Left kidney (tissue), 8 donors: ENCODE measurements at places on chromosomes 16 and 17.
A peak's percentile ranks its signal among the peaks of the same experiment; 100 is the strongest.

GRCh38 chr17:27242951-27243350 lies 51.0 kb upstream of the WSB1 start:
- no peak for DNase-seq

GRCh38 chr17:50322271-50322670 lies 23.7 kb upstream of the XYLT2 start:
- DNase-seq: no peak

- DNase-seq: no peak
These were observed 62.3 kb downstream of the CYB5B start for GRCh38 chr16:69486724-69487123.

DNA sequence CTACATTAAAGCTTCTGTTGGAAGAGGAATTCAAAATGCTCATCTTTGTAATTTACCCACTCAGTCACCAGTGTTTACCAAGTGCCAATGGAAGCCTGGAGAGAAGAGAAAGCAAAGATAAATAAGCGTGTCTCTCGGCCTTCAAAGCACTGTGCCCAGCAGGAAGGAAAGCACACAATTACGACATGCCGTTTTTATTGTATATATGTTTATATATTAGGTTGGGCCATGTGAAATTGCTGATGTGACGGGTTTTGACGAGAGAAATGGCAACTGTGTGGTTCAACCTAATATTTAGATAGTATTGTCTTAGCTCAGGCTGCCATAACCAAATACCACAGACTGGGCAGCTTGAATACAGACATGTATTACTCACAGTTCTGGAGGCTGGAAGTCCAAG lies 79.3 kb upstream of the HSBP1 start:
- no peak for DNase-seq

- DNase-seq: no peak
These were observed 4.2 kb downstream of the MSI2 start for GRCh38 chr17:57260325-57261083.

GRCh38 chr17:80219763-80220053 lies 425 bp downstream of the SGSH start:
- no peak for DNase-seq

GRCh38 chr17:5825717-5826330 lies 241.5 kb upstream of the NLRP1 start:
- DNase-seq: peak; percentile 34

- no peak for DNase-seq
These were observed 27.9 kb upstream of the ENDOV start for GRCh38 chr17:80387071-80387470.

DNA sequence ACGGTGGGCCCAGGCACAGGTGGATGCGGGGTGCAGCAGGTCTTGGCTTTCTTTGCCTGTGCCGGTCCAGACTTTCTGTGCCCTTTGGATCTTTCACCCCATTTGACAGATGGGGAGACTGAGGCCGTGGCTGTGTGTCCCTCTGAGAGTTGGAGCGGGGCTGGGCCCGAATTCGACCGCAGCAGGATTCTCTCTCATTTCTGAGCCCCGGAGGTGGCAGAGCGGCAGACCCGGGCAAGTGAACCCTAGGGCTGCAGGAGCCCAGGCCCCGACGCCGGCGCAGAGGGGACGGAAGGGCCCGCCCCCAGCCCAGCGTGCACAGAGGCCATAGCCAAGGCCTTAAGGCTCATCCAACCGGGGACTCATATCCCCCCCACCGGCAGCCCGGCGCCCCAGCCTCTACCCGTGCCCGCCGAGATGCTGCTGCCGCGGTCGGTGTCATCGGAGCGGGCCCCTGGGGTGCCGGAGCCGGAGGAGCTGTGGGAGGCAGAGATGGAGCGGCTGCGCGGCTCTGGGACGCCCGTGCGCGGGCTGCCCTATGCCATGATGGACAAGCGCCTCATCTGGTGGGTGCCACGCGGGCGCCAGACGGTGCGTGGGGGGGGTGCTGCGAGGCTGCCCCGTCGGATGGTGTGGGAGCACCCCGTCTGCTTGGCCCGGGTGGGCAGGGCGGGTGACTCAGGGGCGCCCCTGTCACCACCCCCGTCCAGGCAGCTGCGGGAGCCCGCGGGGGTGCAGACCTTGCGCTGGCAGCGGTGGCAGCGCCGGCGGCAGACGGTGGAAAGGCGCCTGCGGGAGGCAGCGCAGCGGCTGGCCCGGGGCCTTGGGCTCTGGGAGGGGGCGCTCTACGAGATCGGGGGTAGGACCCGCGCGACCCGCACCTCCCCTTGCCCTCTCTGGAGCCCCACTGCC lies 857 bp downstream of the TMC8 start:
- DNase-seq: no peak

- no peak for DNase-seq
These were observed 27.2 kb upstream of the SHISA9 start for GRCh38 chr16:12874186-12874585.

- no peak for DNase-seq
These were observed 144.1 kb upstream of the CES5A start for GRCh38 chr16:56019274-56019673.

DNA sequence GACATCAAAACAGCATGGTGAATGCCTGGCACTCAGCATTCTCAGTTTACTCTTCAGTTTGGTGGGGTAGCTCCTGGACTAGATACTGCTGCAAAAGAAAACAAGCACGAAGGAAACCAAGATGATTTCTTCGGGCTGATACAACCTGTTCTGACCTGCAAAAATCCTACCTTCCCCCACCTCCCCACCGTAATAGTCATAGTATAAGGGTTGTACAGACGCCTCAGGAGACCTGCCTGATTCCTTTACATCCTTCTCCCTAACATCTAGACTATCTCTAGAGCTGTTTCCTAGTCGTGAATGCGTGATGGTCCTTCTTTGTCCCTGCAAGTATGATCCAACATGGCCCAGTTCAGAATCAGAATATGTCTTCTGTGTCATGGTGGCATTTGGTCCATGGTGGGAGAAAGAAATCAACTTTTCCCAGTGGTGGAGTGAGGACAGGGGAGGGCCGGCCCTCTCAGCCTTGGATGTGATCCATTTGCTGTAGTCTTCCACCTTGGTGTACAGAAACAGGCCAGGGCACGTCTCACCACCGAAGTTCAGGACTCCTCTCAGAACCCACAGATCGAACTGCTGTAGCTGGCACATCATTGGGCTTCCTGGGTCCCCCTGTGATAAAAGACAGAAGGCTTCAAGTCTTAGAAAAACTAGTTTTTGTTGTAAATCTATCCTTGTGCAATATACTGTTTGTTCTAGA lies 14.5 kb downstream of the PRSS54 start:
- DNase-seq: no peak

DNA sequence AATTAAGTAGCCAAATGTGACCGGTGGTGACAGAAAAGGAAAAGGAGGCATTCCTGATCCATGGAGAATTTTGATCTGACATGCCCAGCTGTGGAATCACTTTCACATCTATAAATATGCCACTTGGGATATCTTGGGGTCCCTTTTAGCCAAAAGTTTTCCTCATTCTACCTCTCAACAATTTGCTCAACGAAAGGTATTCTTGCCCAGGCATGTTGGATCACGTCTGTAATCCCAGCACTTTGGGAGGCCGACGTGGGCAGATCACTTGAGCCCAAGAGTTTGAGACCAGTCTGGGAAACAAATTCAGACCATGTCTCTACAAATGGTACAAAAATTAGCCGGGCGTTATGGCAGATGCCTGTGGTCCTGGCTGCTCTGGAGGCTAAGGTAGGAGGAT lies 24.3 kb downstream of the LITAF start:
- no peak for DNase-seq

- DNase-seq: no peak
These were observed 10.8 kb upstream of the WSCD1 start for GRCh38 chr17:6059406-6059805.

GRCh38 chr17:81196505-81197408 lies 26.0 kb downstream of the CEP131 start:
- DNase-seq: no peak

GRCh38 chr16:10889855-10890254 lies 12.9 kb downstream of the CIITA start:
- no peak for DNase-seq
